ENCODE measurements at places on chromosomes 5 and 9.

DNA sequence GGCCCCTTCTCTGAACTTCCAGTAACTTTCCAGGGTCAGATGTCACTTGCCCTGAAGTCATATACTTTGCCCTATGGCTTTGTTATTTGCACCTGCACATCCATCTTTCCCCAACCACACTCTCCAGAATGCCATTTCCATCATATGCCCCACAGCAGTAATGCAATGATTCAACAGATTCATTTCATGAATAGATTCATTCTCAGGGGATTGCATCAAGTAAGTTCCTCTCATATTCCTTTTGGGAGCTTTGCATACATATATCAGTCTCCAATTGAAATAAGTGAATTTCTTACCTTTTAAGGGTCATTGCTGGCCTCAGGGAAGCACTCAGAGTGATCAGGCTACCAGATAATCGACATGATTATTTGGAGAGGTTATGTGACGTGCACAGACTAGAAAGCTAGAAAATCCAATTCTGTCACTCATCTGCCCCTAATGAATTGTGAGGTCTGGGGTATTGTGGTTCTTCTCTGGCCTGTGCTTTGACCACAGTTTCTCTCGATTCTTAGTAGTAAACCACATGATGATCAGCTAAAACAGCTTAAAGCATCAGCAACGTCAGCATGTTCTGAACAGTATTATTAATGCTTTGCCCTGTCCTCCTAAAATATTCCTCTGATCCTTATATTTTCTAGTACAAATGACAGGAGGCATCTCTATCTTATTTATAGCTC is 179.9 kb downstream of the ATPSCKMT start:
- no peak for DNase-seq

DNA sequence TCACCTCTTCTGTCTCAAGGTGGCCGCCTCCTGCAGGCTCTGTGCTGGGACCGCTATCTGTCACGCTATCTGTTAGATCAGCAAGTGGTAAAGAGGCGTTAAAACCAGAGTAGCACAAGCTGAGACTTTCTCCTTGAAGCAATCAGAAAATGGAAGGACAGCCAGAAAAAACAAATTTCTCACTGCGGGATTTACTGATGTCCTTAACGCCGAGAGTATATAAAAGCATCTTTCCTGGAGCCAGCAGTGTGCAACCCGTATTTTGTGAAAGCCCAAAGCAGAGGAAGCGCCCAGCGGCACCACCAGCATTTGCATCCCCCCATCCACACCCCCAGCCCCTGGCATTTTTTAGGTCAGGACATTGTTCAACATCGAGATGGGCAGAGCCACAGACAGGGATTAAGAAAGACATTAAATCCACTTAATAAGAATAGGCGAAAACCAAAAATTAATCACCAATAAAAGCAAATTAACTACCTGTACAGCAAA is 48.6 kb downstream of the DUSP1 start:
- DNase-seq, result no peak

DNA sequence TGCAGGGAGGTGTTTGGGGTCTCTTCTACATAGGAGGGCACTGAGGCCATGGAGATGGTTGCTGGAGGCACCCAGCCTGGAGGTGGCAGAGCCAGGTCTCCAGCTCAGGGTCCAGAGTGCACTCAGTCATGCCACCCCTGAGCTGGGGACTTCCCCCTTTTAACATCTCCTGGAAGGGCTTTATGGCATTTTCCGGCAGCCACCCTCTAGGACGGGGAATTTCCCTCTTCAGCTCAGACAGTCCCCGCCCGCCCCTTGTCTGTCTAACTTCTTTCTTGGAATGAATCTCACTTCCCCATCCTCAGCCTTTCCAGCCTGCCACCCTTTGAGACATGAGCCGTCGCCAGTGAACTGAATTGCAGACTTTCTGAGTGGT is 49.9 kb downstream of the COL15A1 start:
- DNase-seq, result no peak

DNA sequence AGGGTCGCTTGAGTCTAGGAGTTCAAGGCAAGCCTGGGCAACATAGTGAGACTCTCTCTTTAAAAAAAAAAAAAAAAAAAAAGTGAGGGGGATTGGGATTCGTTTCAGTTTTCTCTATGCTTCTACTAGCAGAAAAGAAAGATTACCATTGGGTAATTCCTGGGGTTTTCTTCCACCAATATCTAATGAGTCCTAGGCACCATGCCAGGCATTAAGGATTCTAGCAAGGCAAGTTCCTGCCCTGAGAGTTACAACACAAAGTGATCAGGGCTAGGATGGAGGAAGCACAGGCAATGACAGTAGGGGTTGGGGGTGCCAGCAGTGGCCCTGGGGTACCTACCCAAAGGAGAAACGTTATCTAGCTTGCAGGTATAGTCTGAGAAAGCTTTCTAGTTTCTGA is 90.8 kb downstream of the PCDH1 start:
- DNase-seq, result no peak

DNA sequence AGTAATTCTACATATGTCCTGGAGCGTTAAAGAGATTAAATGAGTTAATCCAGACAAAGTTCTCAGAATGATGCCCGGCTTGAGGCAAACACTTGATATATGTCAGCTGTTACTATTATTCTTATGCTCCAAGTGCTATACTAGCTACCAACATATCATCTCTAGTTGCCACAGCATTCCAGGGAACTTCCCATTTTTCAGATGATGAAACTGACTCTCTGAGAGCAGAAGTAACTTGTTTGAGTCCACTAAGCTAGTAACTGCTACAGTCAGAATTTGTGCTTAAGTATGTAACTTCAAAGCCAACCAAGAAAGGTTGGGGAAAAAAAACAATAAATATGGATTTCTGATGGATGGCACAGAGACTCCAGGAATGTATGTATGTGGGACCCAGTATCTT is 98.1 kb downstream of the CDK5RAP2 start:
- DNase-seq, result no peak

- no peak for DNase-seq
These were observed 6.7 kb downstream of the SLC2A8 start for GRCh38 chr9:127403507-127404192.

Measured in uterus (tissue), 4 donors.